ENCODE measurements at places on chromosomes 12 and 14. TPM values are rescaled to one million over a fixed set of nuclear protein-coding genes. Genes with fewer than 3 reads are reported as not detected.

REP15 gene
- 3.1 TPM for polyA plus RNA-seq

CNTN1 gene
- polyA plus RNA-seq, result 26.7 TPM

SLCO1B1 gene
- not detected for polyA plus RNA-seq

NACA gene
- 3,183 TPM for polyA plus RNA-seq

GRCh38 chr12:110176745-110177144 lies 52.6 kb downstream of the IFT81 start:
- no peak for DNase-seq

DNA sequence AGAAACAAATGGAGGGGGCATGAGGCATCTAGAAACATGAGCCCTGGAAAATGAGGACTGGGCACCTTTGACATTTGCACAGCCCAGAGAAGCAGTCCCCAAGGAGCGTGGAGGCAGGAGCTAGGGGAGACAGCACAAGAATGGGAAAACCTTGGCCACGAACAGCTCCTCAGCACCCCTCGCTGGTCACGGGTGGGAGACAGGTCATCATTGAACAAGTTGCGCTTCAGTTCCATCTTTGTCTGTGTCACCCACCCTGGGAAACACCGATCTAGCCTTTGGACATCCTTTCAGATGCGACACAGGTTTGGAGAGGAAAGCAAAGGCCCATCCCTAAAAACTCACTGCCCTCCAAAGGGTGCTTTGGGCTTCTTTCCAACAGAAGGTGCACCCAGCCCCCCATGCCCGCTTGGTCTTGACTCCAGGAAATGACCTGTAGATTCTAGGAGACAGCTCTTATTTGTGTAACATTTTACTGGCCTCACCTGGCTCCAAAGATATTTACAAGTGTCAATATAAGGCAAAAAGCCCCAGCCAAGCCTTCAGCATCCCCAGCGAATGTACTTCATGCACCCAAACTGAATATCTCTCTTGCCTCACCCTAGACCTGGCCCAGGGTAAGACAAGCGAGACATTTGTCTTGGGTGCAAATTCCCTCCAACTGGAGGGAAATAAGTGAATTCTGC lies 28.8 kb upstream of the CLMN start:
- no peak for DNase-seq

- no peak for DNase-seq
Observed at GRCh38 chr12:108744021-108744897, 12.9 kb upstream of the CORO1C start.

DNA sequence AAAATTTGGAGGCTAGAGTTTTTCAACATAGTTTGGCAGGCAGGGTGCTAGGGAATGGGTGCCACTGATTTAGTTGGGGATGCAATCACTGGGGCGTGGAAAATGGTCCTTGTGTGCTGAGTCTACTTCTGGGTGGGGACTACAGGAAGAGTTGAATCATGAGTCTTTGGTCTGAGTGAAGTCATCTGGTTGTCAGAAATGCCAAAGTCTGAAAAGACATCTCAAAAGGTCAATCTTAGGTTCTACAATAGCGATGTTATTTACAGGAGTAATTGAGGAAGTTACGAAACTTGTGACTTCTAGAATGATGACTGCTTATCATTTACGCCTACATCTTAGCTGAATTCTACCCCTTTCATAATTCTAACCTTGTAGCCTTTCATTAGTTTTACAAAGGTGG lies 209.1 kb downstream of the NUBPL start:
- DNase-seq, result no peak

DNA sequence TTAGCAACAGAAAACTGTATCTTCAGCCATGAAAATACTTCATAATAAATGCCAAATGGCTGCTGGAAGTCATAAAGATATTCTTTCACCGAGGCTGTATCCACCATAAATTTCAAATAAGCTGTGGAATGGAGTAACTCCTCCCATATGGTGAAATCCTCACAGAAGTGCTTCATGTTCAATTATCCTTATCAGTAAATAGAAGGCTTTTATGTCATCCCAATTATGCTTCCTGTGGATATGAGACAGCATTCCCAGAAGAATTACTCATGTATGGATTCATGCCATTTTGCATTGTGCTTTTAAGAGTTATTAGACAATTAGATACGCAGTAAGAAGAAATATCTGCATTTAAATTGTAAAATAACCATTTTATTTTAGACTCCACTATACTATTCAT lies 99.0 kb downstream of the RTN1 start:
- DNase-seq, result no peak
